ENCODE measurements at places on chromosomes 1 and 21.

- DNase-seq, result no peak
Measured at GRCh38 chr21:32549440-32549839, 35.9 kb downstream of the TCP10L start.

DNA sequence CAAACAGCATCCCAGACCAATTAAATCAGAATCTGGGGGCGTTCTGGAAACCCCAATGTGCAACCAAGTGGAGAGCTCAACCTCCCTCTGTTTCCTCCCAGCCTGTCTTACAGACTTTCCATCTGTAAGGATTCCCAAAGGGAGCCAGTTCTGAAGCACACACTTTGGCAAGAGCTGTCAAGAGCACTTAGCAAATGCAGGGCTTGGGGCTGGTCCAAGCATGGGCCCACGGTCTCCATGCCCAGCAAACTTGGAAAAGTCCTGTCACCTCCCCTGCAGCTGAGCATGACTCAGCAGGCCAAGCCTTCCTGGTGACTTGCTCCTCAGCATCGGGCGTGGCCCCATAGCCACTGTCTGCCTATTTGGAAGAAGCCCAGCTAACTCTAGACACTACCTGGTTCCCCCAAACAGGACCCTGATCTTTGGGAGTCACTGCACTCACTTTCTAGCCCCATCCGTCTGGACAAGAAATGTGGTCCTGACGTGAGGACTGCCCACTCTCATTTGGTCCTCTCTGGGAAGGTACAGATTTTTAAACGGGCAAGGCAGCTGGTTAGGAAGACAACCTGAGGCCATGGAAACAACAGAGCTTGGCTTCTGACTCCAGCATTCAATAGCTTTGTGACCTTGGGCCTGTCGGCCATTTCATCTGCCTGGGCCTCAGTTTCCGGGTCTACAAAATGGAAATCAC is 16.9 kb downstream of the SLC2A1 start:
- DNase-seq, result no peak

GRCh38 chr1:208192995-208193394 is 51.2 kb downstream of the PLXNA2 start:
- DNase-seq, result no peak

GRCh38 chr1:30863858-30864604 is 44.5 kb downstream of the SDC3 start:
- no peak for DNase-seq

DNA sequence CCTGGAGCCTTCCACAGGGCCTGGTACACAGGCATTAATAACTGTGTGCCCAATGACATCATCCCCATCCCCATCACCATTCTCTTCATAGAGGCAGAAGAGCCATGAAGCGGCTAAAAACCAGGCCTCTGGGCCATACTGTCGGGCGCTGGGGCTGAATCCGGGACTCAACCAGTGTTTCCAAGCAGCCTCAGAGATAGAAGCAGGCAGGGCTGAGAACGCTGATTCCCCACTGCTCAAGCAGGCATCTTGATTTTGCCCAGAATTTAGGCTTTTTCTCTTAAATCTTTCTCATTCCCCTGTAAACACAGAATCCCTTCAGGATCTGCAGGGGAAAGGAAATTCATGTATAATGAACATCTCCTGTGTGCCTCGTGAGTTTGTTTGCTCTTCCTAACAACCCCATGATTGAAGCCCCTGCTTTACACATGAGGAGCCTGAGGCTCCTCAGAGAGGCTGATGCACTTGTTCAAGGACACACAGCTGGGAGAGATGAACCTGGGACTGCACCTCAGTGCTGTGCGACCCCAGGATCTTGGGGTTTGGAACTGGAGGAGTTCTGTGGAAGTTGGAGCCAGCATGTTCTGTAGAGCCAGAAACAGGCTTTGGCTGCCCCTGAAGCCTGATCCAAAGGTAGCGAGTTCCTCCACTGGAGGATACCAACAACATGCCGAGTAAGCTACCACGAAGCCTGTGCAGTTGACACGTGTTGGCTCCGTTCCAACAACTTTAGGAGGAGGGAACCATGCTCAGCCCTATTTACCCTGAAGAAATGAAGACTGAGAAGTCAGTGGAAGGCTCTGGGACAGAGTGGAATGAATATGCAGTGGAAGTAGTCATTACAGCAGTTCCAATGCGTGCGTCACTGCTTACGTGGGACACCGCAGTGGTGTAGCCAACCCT is 55.5 kb downstream of the EDN2 start:
- no peak for DNase-seq

- DNase-seq, result no peak
Measured at GRCh38 chr1:3169665-3170356, 100.8 kb downstream of the PRDM16 start.

GRCh38 chr1:212271823-212272485 is 13.3 kb upstream of the PPP2R5A start:
- no peak for DNase-seq

- DNase-seq, result no peak
Measured at GRCh38 chr1:2090216-2090890, 40.1 kb downstream of the PRKCZ start.

DNA sequence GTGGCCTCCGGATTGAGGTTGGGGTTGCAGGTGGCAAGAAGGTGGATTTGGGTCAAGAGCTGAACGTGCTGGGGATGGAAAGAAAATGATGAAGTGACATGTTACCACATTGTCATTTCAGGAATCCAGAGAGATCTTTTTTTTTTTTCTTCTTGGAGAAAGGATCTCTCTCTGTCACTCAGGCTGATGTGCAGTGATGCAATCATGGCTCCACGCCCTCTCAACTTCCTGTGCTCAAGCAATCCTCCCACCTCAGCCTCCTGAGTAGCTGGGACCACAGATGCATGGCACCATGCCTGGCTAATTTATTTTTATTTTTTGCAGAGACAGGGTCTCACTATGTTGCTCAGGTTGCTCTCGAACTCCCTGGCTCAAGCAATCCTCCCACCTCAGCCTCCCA is 80.6 kb downstream of the GON4L start:
- DNase-seq, result no peak

GRCh38 chr1:65434760-65435159 is 14.3 kb downstream of the LEPR start:
- DNase-seq, result no peak
